ENCODE measurements at places on chromosomes 7 and 10.

DNA sequence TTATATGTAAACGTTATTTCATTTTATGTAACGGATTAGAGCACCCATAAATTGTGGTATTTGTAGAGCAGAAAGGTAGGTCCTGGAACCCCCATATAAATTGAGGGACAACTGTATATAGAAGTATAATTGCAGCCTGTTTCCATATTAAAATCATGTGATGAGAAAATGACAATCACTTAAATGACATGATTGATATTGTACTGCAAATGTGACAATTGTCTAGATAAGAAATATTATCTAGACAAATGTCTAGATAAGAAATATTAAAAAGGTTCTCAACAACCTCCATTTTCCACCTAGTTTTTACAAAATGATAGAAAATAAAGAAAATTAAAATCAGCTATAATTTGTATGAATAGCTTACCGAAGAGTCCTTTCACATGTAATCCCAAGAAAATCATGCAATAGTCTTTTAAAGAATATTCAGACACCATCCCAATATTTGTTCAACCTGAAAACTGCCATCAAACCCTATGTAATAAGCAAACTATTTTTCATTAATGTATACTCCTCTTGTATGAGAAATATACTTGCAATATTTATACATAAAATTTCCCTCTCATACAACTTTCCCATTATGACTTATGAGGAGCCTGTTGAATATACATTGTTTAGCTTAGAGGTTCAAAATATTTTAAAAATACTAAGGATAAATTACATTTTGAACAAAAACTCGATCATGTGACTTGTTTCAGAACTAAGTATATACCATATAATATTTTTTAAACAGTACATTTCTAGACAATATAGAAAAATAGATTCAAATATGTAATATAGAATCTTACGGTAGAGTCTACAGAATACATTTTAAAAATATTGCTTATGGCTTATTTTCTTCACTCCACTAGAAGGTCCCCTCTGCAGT is 153.2 kb downstream of the CRPPA start:
- DNase-seq: no peak

GRCh38 chr7:130151591-130152492 is 53.4 kb downstream of the TMEM209 start:
- DNase-seq: no peak

GRCh38 chr10:131314799-131315198 is 3.3 kb upstream of the TCERG1L start:
- no peak for DNase-seq

DNA sequence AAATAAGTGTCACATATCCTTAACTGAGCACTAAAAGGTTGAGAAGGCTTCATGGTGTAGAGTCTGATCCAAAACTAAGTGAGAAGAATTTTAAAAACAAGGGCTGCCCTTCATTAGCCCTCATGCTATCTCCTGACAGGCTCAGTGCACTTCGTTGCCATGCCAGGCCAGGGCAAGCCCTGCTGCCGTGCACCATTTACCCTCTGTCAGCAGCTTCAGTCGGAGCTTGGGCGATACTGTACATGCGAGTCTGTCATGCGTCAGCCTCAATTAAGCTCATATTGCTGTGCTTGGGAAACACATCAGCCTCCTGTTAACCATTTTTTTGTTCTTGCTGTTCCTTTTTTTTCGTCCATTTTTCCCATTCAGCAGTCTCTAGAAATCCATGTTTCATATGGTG is 166.6 kb downstream of the VTI1A start:
- no peak for DNase-seq

DNA sequence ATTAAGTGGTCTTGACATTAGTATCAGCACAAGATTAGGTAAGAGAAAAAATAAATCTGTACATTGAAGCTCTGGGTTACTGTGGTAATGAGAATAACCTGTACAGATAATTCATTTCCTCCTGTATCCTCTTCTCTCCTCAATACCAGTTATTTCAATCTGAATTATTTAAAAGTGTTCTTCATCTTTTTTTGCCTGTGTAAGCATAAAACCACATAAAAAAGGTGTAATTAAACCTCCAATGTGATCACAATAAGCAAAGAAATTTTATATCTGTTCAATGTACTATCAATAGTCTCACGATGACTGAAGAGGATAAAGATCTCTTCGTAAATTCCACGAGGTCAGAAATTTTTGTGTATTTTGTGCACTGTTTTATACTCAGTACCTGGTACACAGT is 1.2 kb upstream of the MYPN start:
- no peak for DNase-seq

- DNase-seq: no peak
Measured at GRCh38 chr10:103691723-103692435, 163.5 kb downstream of the SH3PXD2A start.

DNA sequence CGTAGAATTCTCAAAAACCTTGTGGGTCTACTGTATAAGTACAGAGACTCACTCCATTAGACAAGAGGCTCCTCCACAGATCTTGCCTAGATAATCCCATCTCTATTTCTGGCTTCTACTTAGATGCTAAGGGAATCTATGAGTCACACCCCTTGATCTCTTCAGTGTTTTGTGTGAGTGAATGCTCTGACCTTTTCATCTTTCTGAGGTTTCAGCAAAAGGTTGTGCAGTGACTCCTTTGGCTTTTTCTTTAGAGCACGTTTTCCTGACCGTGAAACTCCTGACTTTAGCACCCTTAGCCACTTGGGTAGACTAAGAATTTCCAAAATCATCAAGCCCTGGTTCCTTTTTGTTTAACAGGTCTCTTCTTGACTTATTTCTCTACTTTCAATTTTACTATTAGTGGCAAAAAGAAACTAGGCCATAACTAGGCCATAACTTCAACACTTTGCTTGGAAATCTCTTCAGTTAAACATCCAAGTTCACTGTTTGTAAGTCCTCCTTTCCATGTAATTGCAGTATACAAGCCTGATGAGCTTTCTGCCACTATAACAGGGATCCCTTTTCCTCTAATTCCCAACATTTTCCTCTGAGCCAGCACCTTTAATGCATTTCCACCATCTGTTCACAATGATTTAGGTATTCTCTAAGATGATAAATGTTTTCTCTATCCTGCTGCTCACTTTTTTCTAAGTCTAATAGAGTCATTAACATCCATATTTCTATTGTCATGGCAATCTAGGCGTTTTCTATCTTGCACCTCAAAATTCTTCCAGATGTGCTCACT is 19.4 kb downstream of the COPG2 start:
- no peak for DNase-seq

GRCh38 chr7:105577251-105577650 is 4.0 kb downstream of the EFCAB10 start:
- DNase-seq: no peak

DNA sequence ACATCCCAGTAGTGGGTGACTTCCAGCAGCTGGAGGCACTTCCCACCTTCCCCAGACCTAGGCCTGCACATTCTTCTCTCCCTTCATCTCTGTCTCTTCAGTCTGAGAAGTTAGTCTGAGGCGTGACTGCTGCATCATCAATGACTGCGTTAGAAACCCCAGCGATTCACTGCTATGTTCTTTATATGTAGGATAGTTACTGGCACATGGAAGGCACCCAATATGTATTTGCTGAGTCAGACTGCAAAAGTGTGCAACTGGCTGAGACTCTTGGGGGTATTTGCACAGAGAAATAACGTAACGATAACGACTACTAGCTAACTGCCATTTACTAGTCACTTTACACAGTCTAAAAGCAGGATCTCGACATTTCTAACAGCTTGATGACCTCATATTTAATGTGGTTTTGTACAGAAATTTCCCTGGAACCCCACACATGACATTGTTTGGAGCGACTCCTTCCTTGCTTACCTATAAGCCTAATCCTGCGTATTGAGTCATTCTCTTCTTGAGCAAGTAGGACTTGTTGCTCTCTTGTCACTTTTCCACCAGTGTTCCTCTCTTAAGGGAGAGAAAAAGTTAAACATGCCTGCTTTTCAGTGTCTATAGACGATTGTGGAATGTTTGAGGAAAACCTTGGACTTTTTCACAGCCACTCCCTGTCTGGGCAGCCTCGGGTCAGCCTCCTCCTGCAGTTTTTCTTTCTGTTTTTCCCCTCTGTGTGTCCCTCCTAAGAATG is 45.5 kb downstream of the THNSL1 start:
- DNase-seq: no peak

GRCh38 chr7:47588704-47589225 is 6.9 kb upstream of the TNS3 start:
- DNase-seq: no peak

Measured in HS-5 (cell line).